HT1080 (cell line): ENCODE measurements at places on chromosomes 7 and 10. TPM values are rescaled to one million over a fixed set of nuclear protein-coding genes. Genes with fewer than 3 reads are reported as not detected.
A peak's percentile ranks its signal among the peaks of the same experiment; 100 is the strongest.

- no peak for DNase-seq
These were observed 110.2 kb downstream of the TMEM26 start for GRCh38 chr10:61342858-61343572.

The LMOD2 gene
- total RNA-seq: not detected in 2 replicates

GRCh38 chr7:65827366-65827765, 45.5 kb upstream of the VKORC1L1 start:
- peak; percentile 70 for DNase-seq

DNA sequence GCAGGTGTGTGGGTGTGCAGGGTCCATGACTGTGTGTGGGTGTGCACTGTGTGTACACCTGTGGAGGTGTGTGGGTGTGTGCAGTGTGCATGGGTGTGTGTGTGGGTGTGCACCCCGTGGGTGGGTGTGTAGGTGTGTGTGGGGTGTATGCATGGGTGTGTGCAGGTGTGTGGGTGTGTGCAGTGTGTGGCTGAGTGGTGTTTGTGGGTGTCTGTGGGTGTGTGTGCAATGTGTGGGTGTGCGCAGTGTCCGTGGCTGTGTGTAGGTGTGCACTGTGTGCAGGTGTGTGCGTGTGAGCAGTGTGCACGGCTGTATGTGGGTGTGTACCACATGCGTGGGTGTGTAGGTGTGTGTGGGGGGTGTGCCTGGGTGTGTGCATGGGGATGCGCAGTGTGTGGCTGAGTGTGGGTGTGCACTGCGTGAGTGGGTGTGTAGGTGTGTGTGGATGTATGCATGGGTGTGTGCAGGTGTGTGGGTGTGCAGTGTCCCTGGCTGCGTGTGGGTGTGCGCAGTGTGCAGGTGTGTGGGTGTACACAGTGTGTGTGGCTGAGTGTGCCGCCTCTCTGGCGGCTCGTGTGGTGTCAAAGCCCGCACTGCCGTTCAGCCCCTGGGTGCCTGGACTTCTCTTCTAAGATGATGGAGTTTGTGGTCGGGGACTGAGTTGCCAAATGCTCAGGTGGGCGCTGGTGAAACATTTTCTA, 208.3 kb downstream of the DNAJB6 start:
- no peak for DNase-seq

DNA sequence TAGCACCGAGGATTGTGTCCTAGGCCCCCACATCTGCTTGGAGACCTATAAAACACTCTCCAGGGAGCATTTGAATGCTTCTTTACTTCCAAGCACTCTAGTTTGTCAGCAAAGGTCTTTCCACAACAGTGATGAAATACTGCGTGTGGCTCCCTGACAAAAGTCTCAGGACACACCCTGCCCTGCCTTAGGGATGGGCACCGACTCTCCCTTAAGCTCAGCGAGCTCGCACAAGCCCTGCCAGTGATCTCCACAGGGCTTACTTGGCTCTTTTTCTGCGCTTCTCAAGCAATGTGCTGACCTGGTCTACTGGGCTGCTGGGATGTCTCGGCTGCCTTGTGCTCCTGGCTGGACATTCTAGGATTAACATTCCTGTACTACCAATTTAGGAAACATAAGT, 84.3 kb upstream of the MPP7 start:
- DNase-seq: no peak
